ENCODE measurements at places on chromosomes 5 and 9. TPM values are rescaled to one million over a fixed set of nuclear protein-coding genes. Genes with fewer than 3 reads are reported as not detected.

Gene TAF1L
- not detected for total RNA-seq

Gene TRUB2
- 17.9 TPM for total RNA-seq

Gene BNC2
- total RNA-seq = 8.9 TPM

Gene GABRA6
- not detected for total RNA-seq

Gene ZDHHC11
- not detected for total RNA-seq

Gene IL13
- not detected for total RNA-seq

Gene CD274
- total RNA-seq = 20.8 TPM

Gene ABCA1
- 5.6 TPM for total RNA-seq

Gene TNFSF8
- total RNA-seq = not detected

Gene NIPAL4
- not detected for total RNA-seq

Gene ZBTB26
- 1.8 TPM for total RNA-seq

Gene SLC34A1
- total RNA-seq = not detected

Gene QRFP
- total RNA-seq = not detected

Gene PDGFRB
- total RNA-seq = 0.69 TPM

Gene TUSC1
- total RNA-seq = 11.8 TPM

Gene SHISAL2B
- not detected for total RNA-seq

Gene CDH12
- not detected for total RNA-seq

Gene MOB3B
- 0.30 TPM for total RNA-seq

Gene PRR16
- not detected for total RNA-seq

Gene PNPLA7
- 0.34 TPM for total RNA-seq

Gene GPR21
- not detected for total RNA-seq

Gene GHR
- 1.5 TPM for total RNA-seq
